Osteoblast (primary cell): ENCODE measurements at places on chromosomes 6 and 20.
A peak's percentile ranks its signal among the peaks of the same experiment; 100 is the strongest.

- no peaks in the 10 kb centered on the region for H3K36me3 ChIP-seq
- H3K4me3 ChIP-seq: no peak overlapping the region
- DNase-seq: no peak
- no peak overlapping the region for H3K27ac ChIP-seq
Observed at GRCh38 chr20:35248641-35249475, 22.4 kb downstream of the MMP24 start.

DNA sequence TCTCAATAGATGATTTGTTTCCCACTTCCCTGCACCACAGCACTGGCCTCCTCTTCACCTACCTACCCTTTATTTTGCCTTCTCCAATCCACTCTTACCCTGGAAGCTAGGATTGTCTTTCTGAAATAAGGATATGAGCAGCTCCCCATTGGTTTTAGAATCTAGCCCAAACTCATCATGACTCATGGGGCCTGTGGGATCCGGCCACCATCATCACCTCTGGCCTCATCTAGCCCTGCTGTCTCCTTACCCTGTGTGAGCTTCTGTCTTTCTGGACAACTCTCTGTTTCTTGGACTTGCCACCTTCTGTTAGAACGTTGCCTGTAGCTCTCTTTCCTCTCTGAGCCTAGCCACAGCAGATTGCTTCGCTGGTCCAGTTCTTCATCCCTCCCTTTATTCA, 277.1 kb downstream of the PAX1 start:
- no peaks in the 10 kb centered on the region for H3K27me3 ChIP-seq
- no peak overlapping the region for H3K4me3 ChIP-seq
- peak; percentile 53 for DNase-seq

DNA sequence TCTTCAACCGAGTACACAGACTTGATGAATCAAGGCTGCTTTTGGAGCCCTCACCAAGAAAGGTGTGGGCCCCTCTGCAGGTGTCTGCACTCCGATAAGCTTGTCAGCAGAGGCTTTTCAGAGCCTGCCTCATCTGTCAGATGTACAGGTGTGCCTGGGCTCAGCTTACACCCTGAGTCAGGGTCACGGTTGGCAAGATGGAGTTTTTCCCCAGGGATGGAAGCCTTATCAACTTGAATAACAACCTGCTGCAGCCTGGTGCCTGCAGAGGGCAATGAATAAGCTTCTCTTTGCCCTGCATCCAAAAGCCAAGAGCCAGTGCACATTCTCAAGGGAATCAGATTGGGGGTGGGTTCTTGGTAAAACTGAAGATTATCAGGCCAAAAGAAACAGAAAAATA, 427.1 kb downstream of the CD83 start:
- no peaks in the 10 kb centered on the region for H3K27me3 ChIP-seq
- no peak for DNase-seq
- no peak overlapping the region for H3K4me3 ChIP-seq
- H3K27ac ChIP-seq: no peak overlapping the region
- H3K4me1 ChIP-seq: peaks cover 24% of the 10 kb centered on the region

DNA sequence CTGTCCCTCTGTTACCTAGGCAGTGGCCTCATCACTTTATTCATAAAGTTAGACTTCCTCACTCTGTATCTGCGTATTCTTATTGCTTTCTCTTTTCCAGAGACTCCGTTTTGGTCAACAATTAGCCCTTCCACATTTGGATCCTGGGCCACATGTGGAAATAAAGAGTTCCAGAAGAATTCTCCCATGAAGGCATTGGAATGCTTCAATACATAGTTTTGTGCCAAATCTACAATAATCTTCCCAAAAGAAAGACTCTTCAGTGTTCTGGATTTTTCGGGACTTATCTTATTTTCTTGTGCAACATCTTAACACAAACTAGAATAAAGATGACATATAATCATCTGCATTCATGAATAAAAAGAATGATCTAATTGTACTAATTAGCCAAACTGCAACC, 187.7 kb upstream of the BMP2 start:
- no peak for DNase-seq
- no peak overlapping the region for H3K27ac ChIP-seq
- no peaks in the 10 kb centered on the region for H3K27me3 ChIP-seq

DNA sequence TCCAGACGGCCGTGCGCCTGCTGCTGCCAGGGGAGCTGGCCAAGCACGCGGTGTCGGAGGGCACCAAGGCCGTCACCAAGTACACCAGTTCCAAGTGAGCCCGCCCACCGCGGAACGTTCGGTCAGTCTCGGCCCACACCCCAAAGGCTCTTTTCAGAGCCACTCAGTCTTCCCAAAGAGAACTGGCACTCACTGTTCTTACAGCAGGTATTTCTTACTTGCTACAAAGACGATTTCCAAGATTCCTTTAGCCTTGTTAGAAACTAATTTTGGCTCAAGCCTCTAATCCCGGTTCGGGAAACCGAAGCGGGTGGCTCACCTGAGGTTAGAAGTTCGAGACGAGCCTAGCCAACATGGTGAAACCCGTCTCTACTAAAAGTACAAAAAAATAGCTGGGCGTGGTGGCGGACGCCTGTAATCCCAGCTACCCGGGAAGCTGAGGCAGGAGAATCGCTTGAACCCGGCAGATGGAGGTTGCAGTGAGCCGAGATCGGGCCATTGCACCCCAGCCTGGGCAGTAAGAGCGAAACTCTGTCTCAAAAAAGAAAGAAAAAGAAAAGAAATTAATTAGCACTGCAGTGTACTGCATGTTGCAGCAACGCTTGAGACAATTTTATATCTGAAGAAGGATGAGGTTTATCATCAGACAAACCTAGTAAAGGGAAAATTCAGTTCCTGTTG, 73.1 kb downstream of the OR2B2 start:
- no peaks in the 10 kb centered on the region for H3K36me3 ChIP-seq
- no peak for DNase-seq
- H3K27me3 ChIP-seq: no peaks in the 10 kb centered on the region
- H3K4me3 ChIP-seq: peak overlapping the region; percentile 83

- DNase-seq: no peak
- H3K4me3 ChIP-seq: no peak overlapping the region
- H3K36me3 ChIP-seq: no peaks in the 10 kb centered on the region
- no peaks in the 10 kb centered on the region for H3K27me3 ChIP-seq
- H3K4me1 ChIP-seq: peaks cover 12% of the 10 kb centered on the region
- no peak overlapping the region for H3K27ac ChIP-seq
Observed at GRCh38 chr6:127547904-127548649, 28.9 kb upstream of the C6orf58 start.

DNA sequence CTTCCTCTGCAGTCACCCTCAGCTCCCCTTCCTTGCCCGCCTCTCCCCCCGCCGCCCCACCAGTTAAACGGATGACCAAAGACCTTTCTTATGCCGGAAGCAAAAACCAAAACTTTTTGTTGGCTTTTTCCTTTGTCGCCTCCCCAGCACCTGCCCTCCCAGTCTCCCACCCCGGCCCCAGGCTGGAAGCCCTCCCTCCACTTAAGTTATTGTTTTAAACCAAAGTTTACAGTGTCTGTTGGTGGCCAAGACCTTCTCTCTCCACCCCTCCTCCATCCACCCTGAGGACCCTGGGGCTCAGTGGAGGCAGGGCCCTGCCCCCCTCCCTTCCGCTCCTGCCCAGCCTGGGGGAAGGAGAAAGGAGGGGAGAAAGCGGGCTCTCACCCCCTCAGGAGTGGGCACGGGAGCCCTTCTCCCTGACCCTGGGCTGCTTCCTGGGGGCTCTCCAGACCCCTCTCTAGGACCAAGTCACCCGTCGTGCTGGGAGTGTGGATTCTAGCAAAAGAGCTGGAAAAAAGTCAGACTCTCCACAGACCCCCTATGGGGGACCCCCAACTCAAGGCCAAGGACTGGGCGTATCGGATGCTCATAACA, 38.3 kb upstream of the MDFI start:
- no peak overlapping the region for H3K27ac ChIP-seq
- peak; percentile 13 for DNase-seq
- H3K27me3 ChIP-seq: no peaks in the 10 kb centered on the region
- H3K4me3 ChIP-seq: no peak overlapping the region
- no peaks in the 10 kb centered on the region for H3K36me3 ChIP-seq

DNA sequence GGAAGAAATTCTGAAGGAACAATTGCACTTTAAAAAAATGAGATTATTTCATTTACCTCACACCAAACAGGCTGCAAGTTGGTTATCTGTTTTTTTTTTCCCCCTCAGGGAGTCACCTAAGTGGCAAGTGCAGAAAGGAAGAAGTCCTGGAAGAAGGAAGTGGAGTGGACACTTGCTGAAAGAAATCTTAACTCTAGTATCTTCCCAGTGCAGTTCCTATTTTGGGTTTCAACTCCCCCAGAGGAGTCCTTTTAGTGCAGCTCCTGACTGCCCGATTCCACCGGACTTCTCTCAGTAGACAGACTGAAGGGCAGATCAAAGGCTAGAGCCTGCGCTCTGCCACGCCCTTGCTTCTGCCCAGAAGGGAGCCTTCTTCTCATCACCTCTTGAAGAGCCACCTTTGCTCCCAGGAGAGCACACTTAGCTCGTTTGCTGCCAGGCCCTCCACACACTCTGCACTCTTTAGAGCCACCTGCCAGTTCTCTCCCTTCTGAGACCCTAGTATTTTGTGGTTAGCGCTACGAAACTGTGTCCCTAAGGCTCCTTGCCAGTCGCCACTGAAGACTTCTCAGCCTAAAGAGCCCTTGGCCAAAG, 4.9 kb downstream of the MTCL3 start:
- peak overlapping the region; percentile 79 for H3K4me3 ChIP-seq
- peaks cover 5% of the 10 kb centered on the region for H3K36me3 ChIP-seq
- peaks cover 14% of the 10 kb centered on the region for H3K4me1 ChIP-seq
- no peak overlapping the region for H3K27ac ChIP-seq

- no peaks in the 10 kb centered on the region for H3K36me3 ChIP-seq
- no peaks in the 10 kb centered on the region for H3K4me1 ChIP-seq
- H3K27me3 ChIP-seq: no peaks in the 10 kb centered on the region
- peak; percentile 45 for DNase-seq
- no peak overlapping the region for H3K4me3 ChIP-seq
- H3K27ac ChIP-seq: no peak overlapping the region
Observed at GRCh38 chr6:157645201-157645795, 177.7 kb upstream of the SNX9 start.

GRCh38 chr20:44407402-44408184, 52.1 kb downstream of the HNF4A start:
- H3K4me1 ChIP-seq: peaks cover 23% of the 10 kb centered on the region
- no peaks in the 10 kb centered on the region for H3K27me3 ChIP-seq
- H3K4me3 ChIP-seq: no peak overlapping the region
- peak overlapping the region; percentile 11 for H3K27ac ChIP-seq
- no peaks in the 10 kb centered on the region for H3K36me3 ChIP-seq

- H3K27ac ChIP-seq: peak overlapping the region; percentile 96
- H3K27me3 ChIP-seq: no peaks in the 10 kb centered on the region
Observed at GRCh38 chr20:41029150-41029901, 704 bp downstream of the TOP1 start.

DNA sequence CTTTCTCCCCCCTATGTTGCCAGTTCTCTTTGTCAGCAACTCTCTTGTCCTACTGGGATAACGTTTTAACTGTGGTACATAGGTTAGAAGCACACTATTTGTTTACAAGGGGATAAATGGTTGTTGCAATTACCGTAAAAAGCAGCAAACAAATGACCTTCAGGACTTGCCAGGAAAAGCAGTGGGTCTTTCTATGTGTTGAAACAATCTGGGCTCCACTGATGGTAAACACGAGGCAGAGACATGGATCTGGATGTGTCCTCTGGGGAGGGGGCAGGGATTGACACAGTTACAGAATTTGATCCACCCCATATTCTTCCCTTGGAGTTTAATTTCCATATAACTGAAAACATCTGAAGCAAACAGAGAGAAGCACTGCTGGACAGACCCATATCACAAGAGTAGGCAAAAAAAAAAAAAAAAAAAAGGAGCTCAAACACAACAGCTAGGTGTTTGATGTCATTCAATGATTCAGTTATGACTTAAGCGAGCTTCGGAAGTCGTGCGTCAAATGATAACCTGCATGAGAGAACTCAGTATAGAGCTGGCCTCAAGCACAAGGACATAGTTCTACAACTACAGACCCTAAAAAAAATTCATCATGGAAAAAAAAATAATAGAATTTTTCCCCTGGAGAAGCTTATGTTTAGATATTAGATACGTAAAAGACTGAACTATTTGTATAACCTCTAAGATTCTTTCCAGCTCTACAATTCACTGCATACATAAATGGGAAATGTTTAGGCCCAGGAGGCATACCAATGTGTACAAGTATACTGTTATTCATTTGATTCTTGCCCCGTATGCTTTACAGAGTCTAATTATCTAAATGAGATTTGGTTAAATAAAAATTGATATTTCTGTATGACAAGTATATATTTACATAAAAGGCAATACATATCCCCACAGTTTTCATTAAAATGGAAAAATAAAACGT, 127.7 kb downstream of the ALDH8A1 start:
- H3K36me3 ChIP-seq: no peaks in the 10 kb centered on the region
- H3K4me3 ChIP-seq: no peak overlapping the region
- H3K4me1 ChIP-seq: peaks cover 13% of the 10 kb centered on the region
- no peaks in the 10 kb centered on the region for H3K27me3 ChIP-seq
- no peak for DNase-seq

DNA sequence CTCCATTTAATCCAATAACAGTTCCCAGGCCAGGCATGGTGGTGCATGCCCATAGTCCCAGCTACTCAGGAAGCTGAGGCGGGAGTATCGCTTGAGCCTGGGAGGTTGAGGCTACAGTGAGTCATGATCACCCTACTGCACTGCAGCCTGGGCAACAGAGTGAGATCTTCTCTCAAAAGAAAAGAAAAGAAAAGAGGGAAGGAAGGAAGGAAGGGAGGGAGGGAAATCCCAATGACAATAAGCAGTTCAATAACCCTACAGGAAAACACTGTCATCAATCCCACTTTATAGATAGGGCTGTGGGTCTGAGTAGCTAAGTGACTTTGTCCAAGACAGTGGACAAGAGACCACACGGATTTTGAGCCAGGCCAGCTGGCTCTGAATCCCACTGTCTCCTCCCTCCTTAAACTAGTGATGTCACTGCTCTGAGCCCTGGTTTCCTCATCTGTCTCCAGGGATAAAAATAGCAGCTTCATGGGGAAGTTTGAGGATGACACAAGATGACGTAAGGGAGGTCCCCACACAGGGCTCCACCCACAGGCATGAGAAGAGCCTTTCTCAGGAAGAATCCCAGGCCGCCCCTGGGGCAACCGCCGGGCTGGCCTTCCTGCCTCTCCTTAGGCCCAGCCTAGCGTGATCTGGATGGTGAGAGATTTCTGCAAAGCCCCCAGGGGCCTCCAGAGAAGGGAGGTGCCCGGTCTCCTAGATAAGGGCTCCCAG, 7.2 kb upstream of the TRIB3 start:
- H3K4me1 ChIP-seq: peaks cover 7% of the 10 kb centered on the region
- H3K27ac ChIP-seq: peak overlapping the region; percentile 29
- peak; percentile 94 for DNase-seq
- no peak overlapping the region for H3K4me3 ChIP-seq

GRCh38 chr6:14058735-14059134, 58.8 kb upstream of the CD83 start:
- no peak overlapping the region for H3K4me3 ChIP-seq
- H3K36me3 ChIP-seq: no peaks in the 10 kb centered on the region
- H3K27me3 ChIP-seq: peaks cover 31% of the 10 kb centered on the region

GRCh38 chr6:6925391-6926164, 182.2 kb upstream of the RREB1 start:
- H3K4me3 ChIP-seq: no peak overlapping the region
- no peaks in the 10 kb centered on the region for H3K4me1 ChIP-seq
- H3K27ac ChIP-seq: no peak overlapping the region
